ENCODE measurements at places on chromosomes 7 and 10.

DNA sequence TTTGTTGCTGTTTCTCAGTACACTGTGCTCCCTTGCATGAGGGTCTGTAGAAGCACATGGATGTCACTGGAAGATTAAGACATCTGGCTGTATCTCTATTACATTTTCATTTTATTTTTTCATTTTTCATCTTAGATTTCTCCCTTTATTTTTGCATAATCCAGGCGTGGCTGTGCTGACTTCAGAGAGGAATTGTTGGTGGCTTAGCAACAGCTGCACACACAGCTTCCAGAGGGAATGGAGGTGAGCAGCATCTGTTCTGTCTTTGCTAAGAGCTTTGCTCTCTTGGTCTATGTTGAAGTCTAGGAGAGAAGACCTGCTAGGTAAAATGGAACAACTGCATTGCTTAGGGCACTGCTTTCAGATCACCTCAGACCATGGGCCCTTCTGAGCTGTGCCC lies 254.4 kb upstream of the SP4 start:
- DNase-seq, result no peak

DNA sequence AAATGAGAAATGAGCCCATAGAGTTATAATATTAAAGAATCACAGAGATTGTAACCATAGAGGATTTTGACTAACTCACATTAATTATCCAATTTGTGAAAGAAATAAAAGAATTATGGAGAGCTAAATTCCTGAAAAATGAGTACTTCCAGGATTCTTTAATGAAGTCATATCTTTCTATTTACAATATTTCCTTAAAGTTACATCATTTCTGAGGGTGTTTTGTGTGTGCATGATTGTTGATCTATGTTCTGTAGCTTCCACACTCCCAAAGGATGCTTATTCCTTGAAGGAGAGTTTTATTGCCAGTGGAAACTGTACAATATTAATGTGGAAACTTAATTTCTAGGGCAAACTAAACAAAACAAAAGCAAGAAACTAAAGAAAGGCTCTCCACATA lies 299.6 kb downstream of the MDFIC start:
- no peak for DNase-seq

- DNase-seq, result no peak
Measured at GRCh38 chr10:27944005-27944404, 54.9 kb downstream of the ODAD2 start.

DNA sequence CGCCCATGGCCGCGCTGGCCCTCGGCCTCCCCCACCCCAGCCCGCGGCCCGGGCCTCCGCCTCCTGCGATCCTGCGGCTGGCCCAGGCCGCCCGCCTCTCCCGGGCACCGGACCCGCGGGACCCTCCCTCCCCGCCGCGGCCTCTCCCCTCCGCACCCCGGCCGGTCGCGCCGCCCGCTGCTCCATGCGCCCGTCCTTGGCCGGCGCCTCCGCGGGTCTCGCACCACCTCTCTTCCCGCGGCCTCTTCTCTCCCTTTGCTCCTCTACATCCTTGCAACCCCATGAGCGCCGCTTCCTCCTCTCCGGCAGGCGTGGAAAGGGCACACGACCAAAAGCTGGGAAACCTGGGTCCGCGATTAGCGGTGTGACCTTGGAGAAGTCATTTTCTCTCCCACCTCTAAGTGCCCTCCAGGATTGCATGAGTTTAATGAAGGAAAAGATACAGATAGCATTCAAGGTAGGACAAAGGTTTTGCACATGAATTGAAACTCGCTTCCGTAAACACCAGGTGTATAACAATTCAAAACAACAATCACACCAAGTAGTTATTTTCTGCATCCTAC lies 448 bp upstream of the SRPK2 start:
- DNase-seq, result peak; percentile 23

DNA sequence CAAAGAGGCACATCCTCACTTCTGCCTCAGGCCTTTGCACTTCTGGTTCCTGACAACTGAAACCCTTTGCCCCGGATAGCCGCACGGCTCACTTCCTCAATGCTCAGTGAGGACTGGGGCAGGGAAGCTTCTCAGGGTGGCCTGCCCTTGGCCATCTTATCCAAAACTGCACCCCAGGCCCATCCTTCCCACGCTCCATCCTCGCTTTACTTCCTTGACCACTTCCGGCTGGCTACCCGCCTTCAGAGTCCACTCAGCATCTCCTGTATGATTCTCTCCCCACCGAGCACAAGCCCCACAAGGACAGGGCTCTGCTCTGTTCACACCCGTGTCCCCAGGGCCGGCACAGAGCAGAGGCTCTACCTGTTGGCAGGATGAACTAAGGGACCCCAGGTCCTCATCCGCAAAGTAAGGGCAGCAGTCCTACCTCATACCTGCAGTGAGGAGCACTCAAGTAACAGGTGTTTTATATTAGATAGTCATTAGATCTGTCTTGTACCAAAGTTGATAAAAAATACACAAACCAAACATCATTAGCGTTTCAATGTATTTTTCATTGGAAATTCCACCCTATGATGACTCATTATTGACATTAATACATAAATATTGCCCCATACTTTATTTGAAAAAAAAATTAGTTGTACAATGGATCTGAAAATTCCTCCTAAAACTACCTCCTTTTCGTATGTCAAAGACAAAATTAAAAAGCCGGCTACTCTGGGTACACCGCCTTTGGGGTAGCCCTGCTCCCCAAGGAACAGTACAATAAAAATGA lies 35.0 kb downstream of the GNA12 start:
- DNase-seq, result no peak

DNA sequence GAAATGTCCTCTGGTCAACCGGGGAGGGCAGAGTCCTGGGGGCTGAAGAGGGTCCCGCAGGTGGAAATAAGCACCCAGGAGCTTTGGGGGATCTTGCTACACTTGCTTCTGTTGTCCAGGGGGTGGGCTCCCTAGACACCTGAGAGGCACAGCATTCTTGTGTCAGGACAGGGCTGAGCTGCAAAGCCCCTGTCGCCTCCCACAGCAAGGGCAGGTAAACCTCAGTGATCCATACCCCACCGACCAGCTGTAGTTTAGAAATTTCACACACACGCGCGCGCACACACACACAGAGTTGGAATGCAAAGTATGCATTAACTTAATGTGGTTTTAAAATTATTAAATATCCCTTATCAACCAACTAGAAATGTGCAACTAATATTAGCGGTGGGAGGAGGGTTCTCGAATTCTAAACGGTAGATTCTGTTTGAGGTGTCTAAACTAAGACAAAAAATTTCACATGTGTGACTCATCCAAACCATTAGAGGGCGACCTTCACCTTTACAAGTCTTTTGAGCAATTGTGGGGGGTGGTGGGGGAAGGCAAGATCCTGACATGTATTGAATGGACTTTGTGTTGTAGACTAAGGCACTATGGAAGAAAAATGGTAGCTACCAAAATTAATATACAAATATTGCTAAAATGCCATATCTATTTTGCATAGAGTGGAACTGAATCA lies 34.3 kb upstream of the PTF1A start:
- DNase-seq, result no peak

DNA sequence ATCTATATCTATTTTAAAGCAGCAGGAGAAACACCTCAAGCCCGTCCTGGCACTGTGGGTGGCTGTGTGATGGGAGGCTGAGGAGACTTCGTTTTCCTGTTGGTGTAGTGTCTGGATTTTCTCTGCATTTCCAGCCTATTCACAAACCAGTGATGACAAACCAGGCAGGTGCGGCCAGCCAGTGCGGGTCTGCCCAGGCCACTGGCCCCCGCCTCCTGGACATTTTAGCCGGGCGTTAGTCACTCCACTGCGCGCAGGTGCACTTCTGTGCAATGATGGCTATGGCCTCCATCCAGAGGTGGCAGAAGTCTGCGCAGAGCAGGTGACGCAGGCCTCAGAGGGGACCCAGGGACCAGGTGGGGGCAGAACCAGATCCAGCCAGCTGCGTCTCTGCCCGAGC lies 64.9 kb upstream of the PITRM1 start:
- DNase-seq, result no peak

- DNase-seq, result peak; percentile 75
Measured at GRCh38 chr10:79407423-79407796, 38.0 kb downstream of the ZCCHC24 start.

GRCh38 chr7:100612730-100613390 lies 520 bp downstream of the MOSPD3 start:
- DNase-seq, result no peak

GRCh38 chr10:124906551-124907001 lies 35.3 kb upstream of the ZRANB1 start:
- no peak for DNase-seq

DNA sequence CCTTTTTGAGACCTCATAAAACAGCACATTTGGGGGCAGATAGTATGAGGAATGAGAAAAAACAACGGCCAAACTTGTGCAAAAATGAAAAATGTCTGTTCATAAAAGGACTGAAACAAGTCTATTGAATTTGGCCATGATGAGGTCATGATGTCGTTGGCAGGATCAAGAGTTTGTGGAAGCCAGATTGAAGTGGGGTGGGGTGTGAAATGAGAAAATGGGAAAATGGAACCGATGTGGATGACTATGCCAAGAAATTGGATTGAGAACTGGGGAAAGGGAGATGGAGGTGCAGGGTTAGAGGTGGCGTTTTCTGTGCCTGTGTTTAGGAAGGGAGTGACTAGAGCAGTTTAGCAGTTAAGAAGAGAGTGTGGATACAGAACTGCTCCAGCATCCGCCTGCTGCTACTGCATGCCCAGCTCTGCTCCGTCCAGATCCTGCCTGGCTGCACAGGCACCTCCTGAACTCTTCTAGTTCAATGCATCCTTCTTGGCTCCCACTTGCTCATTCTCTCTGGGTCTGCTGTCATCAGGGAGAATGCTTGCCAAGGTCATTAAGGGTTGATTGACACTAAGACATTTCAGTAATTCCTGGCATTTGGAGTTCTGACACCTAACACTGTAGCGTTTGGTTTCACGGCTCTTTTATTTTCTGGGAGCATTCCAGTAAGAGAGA lies 111.9 kb downstream of the GALNT17 start:
- no peak for DNase-seq

- no peak for DNase-seq
Measured at GRCh38 chr7:116799916-116800315, 62.5 kb upstream of the CAPZA2 start.

GRCh38 chr7:42236976-42237810 lies at the start of gene GLI3:
TSS of gene GLI3 (minus strand) at chr7:42237209. CDS start at chr7:42223253, 13,956 bp downstream.
- DNase-seq, result peak; percentile 97

- DNase-seq, result no peak
Measured at GRCh38 chr10:33556620-33557019, 222.2 kb upstream of the NRP1 start.

DNA sequence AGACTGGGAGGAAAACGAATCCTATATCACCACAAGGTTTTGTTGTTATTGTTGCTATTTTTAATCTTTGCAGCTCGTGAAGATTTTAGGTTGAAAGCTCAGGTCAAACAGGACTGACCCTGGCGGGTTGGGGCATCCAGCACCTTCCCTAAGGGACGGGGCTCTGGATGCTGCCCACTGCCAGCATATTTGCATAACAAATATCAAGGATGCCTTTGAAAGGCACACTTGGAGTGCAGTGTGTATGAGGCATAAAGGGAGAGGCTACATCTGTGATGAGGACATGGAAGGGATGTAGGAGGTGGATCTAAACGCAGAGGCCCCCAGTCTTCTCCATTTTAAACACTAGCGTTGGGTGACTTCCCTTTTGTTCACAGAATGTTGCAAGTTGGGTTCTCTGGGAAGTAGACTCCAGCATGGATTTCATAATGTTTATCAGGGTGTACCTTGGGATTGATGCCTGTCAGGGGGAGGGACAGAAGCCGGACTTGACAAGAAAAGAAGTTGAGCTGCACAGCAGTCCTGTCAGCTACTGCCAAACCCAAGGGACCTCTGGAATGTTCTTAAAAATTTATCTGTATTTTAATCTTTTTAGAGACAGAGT lies 181.1 kb upstream of the IMMP2L start:
- DNase-seq, result no peak

DNA sequence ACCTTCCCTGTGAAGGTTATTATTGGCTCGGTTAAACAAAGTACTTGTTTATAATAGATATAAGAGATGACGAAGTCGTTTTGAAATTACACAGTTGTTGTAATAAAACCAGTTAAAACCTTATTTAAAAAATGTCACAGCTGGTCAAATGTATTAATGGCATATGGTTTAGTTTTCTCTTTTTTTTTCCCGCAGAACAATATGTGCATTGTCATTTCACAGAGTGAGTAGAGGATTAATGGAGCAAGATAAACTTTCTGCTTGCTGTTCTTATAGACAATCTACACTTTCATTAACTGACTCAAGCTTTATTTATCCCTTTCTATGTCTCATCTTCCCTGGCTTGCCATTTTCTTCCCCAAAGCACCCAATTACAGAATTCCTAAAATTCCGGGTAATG lies 404.3 kb upstream of the NPVF start:
- DNase-seq, result no peak

- DNase-seq, result no peak
Measured at GRCh38 chr10:18436902-18437301, 214.5 kb downstream of the NSUN6 start.

- no peak for DNase-seq
Measured at GRCh38 chr7:43559946-43560335, 23.0 kb upstream of the STK17A start.

DNA sequence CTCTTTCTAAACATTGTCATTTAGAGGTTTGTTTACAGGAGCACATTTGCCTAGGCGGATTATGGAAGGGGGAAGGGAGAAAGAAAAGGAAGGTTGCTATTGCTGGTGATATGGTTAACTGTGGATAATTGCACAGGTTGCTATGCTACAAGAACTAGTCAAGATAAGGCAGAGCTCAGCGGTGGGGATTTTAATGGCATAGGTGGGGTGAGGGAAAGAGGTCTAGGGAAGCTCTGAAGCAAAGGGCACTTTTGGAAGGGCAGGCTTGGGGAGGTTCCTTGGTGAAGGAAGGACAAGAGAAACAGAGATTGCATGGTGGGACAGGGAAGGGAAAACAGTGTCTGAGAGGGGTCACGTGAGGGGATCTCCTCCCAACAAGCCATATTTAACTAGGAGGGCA lies 19.5 kb downstream of the HYAL4 start:
- no peak for DNase-seq

DNA sequence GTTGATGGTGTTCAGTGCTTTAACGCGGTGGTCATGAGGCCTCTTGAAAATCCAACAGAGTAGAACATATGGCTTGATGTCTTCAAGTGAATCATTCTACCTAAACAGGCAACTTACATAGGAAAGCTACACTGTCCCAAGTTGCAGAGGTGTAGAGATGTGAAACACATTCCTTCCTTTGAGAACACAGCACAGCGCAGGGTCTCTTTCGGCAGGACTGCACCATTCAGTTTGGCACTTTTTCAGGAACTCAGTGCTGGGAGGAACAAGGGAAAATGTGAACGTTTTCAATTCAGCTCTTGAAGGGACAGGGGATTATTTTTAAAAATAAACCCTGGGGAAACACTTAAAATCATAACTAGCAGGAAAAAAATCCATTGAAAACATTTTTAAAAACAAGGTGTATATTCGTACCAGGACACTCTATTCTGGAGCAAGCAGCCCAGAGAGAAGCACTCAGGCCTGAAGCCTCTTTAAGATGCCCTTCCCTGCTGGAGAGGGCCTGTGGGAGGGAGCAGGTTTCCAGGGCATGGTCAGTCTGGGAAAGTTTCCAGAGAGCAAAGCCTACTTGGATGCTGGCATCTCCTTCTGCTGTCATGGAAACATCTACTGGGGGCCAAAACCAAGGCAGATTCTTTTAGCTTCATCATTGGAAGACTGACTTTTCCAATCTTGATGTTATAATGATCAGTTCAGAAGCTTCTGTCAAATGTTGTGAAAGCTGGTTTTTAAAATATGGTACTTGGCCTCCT lies 60.4 kb upstream of the NPVF start:
- DNase-seq, result no peak
